Fibroblast of skin of left biceps (primary cell): ENCODE measurements at places on chromosomes 7 and 10.
A peak's percentile ranks its signal among the peaks of the same experiment; 100 is the strongest.

GRCh38 chr10:121608469-121609190 is 10.4 kb upstream of the FGFR2 start:
- DNase-seq, result no peak

GRCh38 chr7:102275123-102275703 is 11.5 kb upstream of the SH2B2 start:
- DNase-seq, result no peak

GRCh38 chr10:121734589-121735045 is 136.4 kb upstream of the FGFR2 start:
- no peak for DNase-seq

GRCh38 chr7:371779-372545 is 82.0 kb downstream of the FOXL3 start:
- no peak for DNase-seq

GRCh38 chr7:51079494-51079893 is 237.1 kb downstream of the COBL start:
- DNase-seq, result no peak

DNA sequence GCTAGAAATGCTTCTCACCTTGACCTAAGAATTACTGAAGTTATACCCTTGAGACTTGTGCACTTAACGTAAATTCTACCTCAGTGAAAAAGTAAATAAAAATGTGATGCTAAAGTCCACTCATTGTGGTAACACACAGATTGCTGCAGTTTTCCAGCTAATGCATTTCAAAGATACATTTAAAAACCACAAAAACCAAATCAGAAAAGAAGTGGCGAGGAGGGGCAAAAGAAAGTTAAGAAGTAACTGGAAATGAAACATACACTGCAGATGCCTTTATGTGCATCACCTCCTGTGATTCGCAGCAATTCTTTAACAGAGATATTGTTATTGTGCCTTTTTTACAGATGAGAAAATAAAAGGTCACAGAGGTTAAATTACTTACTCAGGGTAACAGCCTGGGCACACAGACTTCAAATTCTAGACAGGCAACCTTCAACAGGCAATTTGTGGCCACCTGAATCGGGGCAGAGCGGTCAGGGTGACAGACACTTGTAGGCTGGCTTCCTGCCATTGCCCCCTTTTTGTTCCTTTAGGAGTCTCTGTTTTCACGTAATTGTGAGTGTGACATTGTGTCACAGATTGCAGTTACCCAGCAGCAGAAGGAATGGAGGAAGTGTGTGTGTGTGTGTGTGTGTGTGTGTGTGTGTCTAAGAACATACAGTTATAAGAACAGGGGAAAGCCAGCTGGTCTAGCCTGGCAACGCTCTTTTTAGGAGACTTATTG is 1.9 kb downstream of the WIPF3 start:
- no peak for DNase-seq

GRCh38 chr7:136267822-136268221 is 290.7 kb upstream of the MTPN start:
- DNase-seq, result no peak

GRCh38 chr7:110399421-110399820 is 691.5 kb upstream of the LRRN3 start:
- no peak for DNase-seq

DNA sequence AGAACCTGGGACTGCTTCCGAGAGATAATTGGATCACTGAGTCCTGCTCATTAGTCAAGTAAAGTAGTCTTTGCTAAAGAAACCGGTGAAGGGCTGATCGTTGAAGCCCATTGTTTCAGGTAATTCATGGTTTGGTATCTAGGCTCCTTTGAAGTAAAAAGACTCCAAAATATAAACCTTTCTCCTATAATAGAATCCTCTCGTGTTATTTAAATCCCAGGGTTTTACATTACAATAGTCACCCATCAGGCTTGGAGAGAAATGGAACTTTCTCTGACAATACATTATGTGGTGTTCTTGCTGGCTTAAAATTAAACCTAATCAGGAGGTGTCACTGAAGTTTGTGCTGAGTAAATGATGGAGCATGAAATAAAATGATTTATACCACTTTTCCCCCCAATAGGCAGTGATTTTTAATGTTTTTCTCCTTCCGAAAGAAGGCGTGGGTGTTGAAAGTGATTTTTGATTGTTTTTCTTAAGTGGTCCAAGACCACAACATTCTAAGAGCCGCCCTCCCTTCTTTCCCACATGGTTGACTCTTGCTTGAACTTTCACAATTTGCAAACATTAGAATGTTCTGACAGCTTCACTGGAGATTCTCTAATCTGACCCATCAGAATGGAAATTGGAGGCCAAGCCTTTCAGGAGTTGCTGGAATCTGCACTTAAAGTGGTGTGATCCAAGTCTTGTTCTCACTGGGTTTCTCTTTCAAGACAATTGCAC is 44.2 kb downstream of the LRMDA start:
- peak; percentile 88 for DNase-seq

- DNase-seq, result no peak
Observed at GRCh38 chr7:14324767-14325166, 335.3 kb upstream of the ETV1 start.

DNA sequence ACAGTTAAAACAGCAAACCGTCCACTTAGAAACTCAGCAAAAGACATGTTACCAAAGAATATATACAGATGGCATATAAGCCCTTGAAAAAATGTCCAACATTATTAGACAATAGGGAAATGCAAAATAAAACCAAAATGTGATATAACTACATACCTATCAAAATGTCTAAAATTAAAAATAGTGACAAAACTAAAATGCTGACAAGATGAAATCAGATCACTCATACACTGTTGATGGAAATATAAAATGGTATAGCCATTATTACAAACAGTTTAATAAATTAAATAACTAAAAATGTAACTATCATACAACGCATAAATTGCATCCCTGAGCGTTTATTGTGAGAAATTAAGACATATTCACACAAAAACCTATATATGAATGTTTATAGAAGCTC is 939.7 kb upstream of the ZWINT start:
- DNase-seq, result no peak

GRCh38 chr7:114663502-114663901 is 248.9 kb downstream of the FOXP2 start:
- peak; percentile 10 for DNase-seq

DNA sequence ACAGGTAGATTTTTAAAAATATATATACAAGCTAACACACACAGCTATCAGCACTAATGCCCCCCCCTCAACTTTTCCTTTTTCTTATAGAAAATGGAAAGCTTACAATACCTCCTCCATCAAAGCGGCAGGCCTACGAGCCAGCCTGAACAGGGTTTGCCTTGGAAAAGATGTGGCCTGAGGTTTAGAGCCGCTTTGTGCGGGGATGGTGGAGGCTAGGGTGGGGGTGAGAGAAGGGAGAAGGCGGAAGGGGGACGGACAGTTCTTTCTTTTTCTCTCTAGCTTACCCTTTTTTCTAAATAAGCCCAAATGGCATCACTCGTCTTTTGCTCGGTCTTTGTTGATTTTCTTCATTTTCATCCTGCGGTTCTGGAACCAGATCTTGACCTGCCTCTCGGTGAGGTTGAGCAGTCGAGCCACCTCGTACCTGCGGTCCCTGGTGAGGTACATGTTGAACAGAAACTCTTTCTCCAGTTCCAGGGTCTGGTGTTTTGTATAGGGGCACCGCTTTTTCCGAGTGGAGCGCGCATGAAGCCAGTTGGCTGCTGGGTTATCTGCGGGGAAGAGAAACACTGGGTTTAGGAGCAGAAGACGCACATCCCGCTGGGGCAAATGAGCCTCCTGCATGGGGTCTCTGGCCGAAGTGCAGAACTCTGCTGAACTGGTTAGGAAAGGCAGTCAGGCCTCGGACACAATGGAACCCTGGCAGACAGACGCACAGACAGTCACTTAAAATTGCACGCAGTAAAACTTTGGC is 1.9 kb downstream of the HOXA9 start:
- no peak for DNase-seq

DNA sequence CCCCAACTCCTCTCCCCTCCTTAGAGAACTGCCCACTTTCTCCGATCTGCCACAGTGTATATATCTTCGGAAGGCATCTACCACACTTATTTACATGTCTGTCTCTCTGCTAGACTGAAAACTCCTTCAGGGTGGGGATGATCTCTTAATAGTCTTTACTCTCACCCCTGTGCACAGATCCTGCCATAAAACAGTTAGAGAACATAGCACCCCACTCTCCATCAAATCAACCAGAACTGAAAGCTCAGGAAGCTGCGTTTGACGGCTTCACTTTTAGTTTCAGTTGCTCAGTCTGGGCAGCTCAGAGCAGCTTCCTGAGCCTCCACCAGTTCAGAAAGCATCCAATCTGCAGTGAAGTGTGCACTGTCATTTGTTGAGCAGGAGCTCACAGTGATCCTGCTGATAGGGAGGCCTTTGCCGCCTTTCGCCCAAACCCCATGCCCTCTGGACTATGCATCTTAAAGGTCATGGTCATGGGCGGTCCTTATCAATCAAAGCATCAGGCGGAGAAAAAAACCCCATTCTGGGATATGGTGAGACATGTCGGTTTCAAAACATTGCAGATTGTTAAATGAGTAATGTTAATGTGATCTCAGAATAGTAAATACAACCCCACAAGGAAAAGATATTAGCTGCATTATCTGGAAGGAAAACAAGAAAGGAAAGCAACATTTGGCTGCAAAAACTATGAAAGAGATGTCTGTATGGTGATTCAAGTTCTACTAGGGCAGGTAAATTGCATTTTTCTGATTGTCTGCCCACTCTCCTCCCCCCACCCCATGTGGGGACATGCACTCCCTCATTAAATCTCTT is 167.1 kb upstream of the ADO start:
- no peak for DNase-seq

DNA sequence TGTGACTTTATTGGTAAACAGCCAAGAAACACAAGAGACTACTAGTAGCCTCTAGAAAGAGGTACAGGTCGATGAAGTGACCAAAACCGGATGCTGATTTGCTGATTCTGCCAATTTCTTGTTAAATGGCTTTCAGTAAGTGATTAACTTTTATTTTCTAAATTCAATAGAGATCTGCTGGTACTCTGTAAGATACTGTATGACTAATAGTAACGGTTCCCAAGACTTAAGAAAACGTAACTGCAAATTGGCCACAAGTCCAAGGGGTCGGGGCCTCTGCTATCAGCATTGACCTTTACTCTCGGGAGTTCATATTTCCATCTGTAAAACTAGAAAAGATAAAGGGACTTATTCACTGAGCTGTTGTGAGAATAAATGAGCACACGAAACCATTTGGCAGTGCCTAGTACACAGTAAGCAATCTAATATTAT is 1.4 kb downstream of the FAM3C start:
- no peak for DNase-seq

DNA sequence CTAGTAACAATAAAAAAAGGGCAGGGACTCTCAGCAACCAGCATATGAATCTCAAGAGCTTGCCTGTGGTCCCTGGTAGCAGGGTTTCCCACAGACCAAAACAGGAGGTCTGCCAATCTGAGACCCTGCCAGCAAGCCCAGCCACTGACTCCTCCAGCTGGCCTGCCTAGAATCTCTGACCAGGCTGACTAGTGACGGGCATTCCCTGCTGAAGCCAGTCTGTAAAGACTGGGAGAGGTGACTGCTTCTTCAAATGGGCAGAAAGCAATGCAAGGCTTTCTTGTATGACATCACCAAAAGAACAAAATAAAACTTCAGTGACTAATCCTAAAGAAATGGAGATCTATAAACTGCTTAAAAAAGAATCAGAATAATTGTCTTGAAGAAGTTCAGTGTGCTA is 249.4 kb downstream of the TCF7L2 start:
- DNase-seq, result no peak

DNA sequence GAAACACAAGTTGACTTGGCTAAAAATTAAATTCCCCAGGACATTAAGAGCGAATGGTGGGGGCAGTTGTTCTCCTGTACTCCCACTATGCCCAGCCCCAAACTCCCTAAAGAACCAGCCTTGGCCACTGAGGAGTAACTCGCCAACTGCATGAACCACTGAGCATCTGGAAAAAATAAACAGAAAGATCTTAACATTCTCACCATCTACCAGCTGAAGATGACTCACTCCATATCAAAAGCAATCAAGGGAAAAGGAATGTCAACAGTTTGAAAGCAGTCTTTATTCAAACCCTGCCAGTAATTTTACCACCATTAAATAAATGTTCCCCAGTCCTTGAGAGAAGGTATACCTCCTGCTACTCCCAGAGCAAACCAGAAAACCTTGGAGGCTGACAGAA is 45.4 kb downstream of the CTTNBP2 start:
- peak; percentile 30 for DNase-seq

GRCh38 chr10:9878383-9878782 is 1139.3 kb upstream of the CELF2 start:
- DNase-seq, result no peak

DNA sequence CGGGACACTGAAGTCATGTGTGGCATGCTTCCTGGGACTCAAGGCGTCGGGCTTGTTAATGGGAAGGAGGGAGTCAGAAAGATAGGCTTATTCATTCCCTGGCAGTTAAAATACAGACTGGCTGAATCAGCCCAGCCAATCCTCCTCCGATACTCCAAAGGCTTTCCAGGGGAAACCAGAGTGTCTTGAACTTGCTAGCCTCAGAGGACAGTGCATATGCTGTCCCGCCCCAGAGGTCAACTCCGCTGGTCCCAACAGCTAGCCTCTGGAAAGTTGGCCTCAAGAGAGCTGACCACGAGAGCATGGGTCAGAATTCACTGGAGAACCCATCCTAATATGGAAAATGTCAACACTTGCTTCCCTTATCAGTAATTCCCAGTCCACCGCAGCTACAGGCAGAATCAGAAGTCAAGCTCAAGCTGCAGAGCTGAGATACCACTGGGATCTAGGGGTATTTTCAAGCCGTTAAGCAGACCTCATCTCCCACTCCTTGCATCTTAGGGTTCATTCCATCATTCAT is 43.0 kb downstream of the ELMO1 start:
- DNase-seq, result no peak

- DNase-seq, result no peak
Observed at GRCh38 chr10:86960003-86960862, 1.8 kb downstream of the SNCG start.
